ENCODE measurements at places on chromosomes 5 and 9.
A peak's percentile ranks its signal among the peaks of the same experiment; 100 is the strongest.

- DNase-seq, result no peak
These were observed 11.9 kb upstream of the BTF3 start for GRCh38 chr5:73486119-73486899.

DNA sequence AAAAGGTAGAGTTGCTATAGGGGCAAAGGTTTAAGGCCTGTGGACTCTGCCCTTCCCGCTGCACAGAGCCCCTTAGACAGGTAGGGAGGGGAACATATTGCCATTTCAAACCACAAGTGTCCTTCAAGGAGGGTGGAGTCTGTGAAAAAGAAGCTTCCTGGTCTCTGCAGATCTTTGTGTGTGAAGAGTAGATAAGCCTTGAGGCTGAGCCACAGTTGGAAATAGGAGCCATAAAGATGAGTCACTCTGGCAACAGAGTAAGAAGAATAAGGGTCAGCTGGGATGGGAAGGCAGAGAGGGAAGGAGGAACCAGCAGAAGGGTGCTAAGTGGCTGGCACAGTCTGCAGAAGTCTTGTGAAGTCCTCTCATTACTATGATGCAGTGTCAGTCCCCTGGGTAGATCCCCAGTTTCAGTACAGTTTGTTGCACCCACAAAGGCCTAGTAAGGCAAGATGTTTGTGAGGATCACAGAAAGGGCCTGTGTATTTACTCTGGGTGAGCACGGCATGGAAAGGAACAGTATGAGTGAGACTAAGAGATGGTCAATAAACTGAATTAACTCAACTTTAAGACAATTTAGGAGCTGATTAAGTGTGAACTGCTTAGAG lies 18.1 kb downstream of the GRXCR2 start:
- peak; percentile 41 for DNase-seq

DNA sequence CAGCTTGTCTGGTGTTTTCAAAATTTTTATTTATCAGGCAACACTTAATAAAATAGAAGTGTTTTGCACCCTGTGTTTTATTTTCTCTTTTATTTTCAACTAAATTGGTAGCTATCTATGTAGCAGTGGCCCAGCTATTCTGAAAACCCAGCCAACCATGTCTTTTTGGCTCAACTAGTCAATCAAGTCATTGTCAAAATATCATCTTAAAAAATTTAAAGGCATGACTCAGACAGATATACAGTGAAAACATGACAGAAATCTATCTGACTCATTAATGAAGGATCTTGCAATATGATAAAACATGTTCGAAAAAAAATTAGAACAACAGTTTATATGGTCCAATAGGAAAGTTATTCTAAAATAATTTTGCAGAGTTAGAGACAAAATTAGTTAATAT lies 75.1 kb downstream of the HSD17B4 start:
- no peak for DNase-seq

DNA sequence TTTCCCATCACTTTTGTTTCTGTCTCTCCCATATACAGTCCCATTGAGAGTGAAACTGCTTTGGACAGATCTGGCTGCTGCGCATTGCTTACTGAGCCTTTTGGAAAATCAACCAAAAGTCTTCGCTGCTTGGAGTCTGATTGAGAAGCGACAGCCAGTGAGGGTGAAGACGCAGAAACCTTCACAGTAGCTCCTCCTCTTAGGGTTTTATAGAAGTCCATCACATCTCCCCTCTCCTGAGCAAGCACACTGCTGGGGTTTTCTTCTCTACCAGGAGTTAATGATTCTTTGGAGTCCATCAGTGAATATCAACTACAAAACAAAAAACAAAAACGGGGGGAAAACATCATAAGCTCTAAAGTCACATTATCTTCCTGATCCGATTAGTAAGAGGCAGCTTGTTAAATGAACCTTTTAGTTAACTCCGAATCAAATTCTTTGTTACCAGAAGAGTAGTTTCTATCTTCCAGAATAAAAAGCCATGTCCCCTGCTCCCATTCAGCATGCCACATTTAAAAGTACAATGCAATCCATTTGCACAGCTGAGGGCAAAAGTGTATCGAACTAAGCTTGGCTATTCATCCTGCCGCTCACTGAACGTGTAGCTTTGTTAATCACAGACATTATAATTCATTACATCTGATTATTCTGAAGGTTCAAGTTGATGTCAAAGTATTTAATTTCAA lies 2.8 kb downstream of the NR3C1 start:
- DNase-seq, result no peak

DNA sequence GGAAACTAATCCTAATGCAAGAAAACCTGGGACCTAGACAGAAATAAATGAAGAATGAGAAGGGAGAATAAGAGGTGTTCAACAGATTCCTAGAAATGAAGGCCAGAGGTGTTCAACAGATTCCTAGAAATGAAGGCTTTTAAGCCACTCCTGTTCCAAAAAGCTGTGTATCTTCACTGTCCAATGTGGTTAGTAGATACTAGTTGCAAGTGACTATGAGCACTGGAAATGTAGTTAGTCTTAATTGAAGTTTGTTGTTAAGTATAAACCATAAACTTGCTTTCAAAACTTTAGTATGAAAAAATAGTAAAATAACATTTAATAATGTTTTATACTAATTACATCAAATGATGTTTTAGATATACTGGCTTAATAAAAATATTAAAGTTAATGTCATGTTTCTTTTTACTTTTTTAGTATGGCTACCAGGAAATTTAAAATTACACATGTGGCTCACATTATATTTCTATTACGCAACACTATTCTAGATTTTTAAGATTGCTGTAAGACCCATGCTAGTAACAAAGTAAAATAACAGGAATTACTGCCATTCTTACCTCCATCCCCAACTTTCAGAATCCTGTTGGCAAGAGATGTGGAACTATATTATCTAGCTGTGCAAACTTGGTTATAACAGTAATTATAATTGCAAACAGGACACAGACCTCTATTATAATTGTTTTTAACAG lies 57.5 kb downstream of the RICTOR start:
- DNase-seq, result no peak

DNA sequence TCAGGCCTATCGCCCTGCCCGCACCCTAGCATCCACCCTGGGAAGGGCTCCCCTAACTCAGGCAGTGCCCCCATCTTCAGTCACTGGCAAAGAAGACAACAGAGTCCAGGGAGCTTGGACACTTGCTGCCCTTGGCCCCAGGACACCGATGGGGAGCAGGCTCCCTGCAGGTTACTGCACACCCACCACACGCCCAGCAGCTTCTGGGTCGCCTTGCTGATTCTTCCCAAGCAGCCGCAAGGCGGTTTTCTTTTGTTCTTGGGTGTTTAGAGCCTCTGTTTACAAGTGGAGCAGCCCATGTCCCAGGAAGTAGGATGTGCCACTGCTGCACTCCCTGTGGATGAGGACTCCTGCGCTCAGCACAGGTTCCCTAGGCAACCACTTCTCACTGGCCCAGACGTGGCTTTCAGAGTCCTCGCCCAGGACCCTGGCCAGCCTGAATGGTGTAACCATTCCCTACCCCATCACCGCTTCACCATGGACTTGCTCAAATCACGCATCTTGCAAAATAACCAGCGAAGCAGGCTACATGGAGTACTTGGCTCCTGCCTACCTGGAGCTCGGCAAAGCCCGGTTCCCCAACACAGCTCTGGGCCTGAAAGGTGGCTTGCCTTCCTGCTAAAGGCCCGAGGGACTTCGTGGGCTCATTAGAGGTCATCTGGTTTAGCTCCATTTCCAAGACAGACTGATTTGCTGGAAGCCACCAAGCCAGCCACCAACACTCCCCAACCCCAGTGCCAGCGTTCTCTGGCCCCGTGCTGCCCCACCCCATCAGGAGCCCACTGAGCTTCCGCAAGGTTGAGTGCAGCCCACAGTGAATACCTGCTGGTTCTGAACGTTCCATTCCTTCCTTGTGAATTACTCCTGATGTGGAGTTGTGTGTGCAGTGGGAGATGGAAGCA lies 60.0 kb downstream of the PSMB7 start:
- no peak for DNase-seq

DNA sequence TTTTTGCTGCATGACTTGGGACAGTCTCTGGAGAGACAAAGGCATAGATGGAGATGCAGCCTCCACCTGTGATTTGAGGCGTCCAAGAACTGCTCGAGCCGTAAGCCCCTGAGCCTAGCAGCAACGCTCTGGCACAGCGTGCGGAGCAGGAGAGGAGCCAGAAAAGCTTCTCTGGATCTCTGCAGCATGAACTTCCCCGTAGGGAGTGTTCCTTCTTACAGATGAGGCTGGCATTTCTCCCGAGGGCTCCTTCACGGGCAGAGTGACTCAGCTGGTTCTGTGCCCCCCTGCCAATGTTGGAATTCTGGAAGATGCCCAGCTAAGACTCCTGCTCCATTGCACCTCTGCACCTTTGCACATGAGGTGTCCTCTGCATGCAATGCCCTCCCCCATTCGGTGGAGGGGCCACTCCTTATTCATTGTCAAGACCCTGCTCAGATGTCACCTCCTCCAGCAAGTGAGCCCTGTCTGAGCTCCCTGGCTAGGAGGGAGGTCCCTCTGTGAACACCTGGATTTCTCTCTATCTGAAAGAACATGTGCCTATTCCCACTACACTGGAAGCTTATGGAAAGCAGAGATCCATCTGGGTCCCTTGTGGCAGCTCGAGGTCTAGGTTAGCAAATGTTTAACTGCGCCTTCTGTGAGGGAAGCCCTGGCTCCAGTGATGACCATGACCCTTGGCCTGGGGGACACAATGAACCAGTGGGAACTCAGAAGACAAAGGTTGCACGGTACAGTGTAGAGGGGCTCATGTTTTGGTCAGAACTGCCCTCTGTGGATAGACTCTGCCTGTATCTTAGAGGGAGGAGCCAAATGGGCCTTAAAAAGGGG lies 39.6 kb downstream of the SH3PXD2B start:
- DNase-seq, result no peak

- DNase-seq, result no peak
These were observed 589 bp downstream of the RIC1 start for GRCh38 chr9:5629312-5630080.

- DNase-seq, result no peak
These were observed 100.8 kb upstream of the TBCA start for GRCh38 chr5:77876862-77877502.

- DNase-seq, result no peak
These were observed 535 bp downstream of the JMY start for GRCh38 chr5:79236362-79236969.

GRCh38 chr9:10649076-10649475 lies 36.3 kb upstream of the PTPRD start:
- DNase-seq, result no peak

DNA sequence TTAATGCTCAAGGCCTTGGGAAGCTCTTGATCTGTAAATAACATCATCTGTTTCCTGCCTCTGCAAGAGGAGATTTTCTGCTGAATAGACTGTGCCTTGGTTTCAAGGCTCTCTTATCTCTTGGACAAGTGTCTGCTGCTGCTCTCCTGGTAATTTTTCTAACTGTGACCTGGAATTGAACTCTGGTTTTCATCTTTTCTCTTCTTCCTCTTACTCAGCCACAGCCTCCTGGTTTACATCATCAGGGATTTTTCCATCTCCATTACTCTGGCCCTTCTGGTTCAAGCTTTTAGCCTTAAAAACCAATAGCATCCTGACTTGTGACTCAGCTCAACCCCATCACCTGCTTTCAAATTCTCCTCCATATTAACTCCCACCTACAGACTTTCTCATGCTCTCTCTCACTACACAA lies 49.6 kb upstream of the ITGA1 start:
- DNase-seq, result no peak

DNA sequence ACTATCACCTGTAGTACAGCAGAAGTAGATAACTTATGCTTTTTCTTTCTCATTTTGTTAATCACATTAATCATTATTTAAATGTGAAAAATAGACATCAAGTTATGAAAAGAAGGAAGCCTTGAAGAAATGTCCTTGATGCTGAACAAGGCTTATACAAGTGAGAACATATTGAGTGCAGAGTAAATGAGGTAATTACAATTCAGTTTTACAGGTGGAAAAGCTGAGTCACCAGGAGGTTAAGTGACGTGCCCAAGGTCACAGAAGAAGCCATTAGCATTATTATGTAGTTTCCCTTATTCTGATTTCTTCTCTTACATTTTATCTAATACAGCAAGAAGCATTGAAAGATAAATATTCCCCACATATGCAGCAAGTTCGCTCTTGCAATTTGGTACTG lies 998.5 kb upstream of the CDH6 start:
- DNase-seq, result no peak

GRCh38 chr5:92574023-92574422 lies 1007.0 kb downstream of the NR2F1-AS1 start:
- no peak for DNase-seq

- no peak for DNase-seq
These were observed 366.9 kb downstream of the DMRTA1 start for GRCh38 chr9:22813529-22813928.

DNA sequence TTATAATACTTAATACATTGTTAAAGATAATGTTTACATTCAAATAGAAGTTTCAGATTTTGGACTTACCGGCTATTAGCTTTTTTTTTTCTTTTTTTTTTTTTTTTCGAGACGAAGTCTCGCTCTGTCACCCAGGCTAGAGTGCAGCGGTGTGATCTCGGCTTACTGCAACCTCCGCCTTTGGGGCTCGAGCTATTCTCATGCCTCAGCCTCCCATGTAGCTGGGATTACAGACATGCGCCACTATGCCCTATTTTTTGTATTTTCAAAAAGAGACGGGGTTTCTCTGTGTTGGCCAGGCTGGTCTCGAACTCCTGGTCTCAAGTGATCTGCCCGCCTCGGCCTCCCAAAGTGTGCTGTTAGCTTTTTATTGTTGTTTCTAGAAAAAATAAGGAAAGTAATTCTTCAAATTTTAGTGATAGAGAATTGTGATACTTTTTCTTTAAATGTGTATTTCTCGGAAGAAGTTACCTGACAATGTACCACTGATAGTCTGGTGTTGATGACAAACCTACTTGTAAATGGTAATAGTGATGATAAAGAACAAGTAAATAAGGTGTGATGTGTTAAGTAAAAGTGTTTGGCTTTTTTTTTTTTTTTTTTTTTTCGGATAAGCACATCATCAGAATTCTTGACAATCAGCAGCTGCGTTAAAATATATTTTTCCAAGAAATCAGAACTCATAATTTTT lies 2.7 kb downstream of the CDC42SE2 start:
- DNase-seq, result no peak

DNA sequence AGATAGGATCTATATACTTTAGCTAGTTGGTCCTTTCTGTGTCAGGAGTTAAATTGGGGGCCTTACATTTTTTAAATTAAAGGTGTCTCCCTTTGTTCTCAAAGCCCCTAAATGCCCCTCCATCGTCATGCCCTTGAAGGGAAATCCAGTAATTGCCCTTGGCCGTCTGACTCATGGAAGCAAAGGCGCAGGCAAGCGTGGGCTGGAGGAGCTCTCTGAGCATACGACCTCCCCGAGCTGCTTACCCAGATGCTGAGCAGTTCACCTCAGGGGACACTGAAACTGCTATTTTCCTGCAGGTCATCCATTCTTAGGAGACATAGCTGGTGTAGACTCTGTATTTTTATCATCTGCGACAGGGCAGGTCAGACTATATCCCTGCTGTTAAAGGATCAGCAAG lies 23.0 kb downstream of the PCSK1 start:
- DNase-seq, result no peak

GRCh38 chr9:116300360-116300870 lies 146.8 kb downstream of the PAPPA start:
- DNase-seq, result no peak

GRCh38 chr9:93301911-93302541 lies 118.1 kb downstream of the WNK2 start:
- no peak for DNase-seq
